ENCODE measurements at places on chromosomes 11 and 22. TPM values are rescaled to one million over a fixed set of nuclear protein-coding genes. Genes with fewer than 3 reads are reported as not detected.

- no peak for DNase-seq
Observed at GRCh38 chr11:128934926-128935325, 7.7 kb downstream of the TP53AIP1 start.

- DNase-seq, result no peak
Observed at GRCh38 chr11:88814076-88814475, 251.7 kb downstream of the GRM5 start.

- no peak for DNase-seq
Observed at GRCh38 chr11:129040934-129041333, 98.3 kb upstream of the TP53AIP1 start.

- DNase-seq, result peak; percentile 77
Observed at GRCh38 chr22:35601743-35602615, 15.2 kb downstream of the MB start.

GRCh38 chr22:22929381-22930221 lies 42.0 kb downstream of the IGLL5 start:
- no peak for DNase-seq

- no peak for DNase-seq
Observed at GRCh38 chr11:95496901-95497300, 265.9 kb upstream of the SESN3 start.

DNA sequence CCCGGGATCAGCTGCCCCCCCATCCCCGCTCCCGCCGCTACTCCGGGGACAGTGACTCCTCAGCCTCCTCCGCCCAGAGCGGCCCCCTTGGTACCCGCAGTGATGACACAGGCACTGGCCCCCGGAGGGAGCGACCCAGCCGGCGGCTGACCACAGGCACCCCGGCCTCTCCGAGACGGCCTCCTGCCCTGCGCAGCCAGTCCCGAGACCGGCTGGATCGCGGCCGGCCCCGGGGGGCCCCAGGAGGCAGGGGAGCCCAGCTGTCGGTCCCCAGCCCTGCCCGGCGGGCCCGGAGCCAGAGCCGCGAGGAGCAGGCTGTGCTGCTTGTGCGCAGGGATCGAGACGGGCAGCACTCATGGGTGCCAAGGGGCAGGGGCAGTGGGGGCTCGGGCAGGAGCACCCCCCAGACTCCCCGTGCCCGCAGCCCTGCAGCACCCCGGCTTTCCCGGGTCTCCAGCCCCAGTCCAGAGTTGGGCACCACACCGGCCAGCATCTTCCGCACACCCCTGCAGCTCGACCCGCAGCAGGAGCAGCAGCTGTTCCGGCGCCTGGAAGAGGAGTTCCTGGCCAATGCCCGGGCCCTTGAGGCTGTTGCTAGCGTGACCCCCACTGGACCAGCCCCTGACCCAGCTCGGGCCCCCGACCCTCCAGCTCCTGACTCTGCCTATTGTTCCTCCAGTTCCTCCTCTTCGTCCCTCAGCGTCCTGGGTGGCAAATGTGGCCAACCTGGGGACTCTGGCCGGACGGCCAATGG lies 3.9 kb downstream of the RASL10A start:
- no peak for DNase-seq

GRCh38 chr11:36131721-36132397 lies 157.4 kb downstream of the COMMD9 start:
- no peak for DNase-seq

DNA sequence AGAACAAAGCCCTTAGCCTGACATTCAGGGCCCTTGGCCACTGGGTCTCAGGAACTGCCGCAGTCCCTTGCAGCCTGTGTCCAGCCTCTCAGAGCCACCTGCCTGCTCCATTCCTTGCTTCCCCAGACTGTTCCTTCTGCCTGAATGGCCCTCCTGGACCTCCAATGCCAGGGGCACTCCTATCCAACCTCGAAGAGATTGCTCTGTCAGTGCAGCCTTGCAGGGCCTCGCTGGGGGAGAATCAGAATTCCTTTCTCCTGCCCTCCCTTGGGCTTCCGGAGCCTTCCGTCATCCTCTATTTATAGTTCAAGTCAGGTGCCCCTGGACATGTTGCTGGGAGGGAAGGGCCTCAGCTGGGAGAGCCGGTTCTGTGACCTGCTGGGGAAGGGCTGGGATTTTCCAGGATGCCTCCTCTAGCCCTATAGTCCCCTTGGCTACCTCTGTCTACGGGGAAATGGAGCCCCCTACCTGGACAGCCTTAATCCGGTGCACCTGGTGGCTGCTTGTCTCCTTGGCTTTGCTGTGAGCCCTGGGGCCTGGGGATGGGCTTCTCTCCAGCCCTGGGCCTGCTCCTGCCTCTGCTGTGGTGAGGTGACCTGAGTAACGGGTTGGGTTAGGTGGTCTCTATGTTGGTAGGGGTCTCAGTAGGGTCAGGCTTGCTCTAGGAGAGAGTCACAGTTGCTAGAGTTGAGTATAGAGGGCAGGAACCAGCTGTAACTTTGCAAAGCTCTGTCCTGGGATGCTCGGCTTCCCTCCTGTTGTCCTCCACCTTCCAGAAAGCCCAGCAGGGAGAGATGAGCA lies 45.9 kb upstream of the SYT7 start:
- DNase-seq, result no peak

DNA sequence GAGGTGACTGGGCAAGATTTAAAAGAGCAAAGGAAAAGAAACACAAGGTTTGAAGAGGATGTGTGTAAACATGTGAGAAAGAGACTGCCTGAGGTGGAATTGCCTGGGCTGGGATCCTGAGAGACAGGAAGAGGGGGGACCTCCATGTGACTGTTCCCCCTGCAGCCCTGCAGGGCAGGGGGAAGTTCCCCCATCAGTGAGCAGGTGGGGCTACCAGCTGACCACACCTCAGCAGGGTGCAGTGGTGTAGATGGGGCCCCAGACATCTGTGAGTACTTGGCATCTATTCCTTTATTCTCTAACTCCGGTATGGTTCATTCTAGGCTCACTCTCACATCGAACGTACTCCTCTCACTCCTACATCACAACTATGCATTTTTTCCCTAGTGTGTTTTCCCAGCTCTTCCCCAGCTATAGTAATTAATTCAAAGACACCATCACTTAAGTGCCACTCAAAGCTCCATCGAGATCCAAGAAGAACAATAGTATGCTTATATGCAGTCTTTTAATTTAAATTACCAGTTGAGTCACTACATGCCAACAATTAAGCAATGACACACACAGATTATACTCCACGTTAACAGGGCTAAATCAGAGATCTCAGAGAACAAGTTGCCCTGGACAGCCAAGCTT lies 42.7 kb downstream of the LGR4 start:
- no peak for DNase-seq

DNA sequence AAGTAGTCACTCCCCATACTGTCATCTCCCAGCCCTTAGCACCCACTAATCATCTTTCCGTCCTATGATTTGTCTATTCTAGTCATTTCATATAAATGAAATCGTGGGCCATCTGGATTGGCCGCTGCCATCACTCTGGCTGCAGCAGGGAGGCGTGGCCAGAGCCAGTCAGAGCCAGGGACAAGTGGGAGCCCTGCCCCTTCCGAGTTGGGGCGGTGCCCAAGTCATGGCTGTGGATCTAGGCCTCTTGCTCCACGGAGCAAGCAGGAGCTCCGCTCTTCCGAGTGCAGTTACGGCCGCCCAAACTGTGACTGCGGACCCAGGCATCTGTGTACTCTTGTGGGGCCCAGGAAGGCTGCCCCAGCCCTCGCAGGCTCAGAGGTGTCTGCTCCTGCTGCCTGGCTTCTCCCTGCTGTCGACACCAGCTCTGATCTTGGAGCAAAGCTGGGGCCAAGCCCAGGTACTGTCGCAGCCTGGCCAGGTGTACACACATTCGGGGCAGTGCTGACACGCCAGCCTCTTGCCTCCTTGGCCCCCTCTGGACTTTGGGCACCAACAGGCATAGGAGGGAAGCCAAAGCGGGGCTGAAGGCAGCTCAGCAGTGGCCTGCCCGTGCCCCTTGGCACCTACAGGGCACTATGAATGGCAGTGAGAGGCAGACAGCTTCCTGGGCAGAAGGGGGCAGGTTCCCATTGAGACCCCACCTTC lies 8.4 kb downstream of the MRPL48 start:
- no peak for DNase-seq

The CCDC34 gene
- polyA plus RNA-seq, result 3.8 TPM

The RFPL2 gene
- polyA plus RNA-seq, result not detected

The MS4A3 gene
- not detected for polyA plus RNA-seq

The TAF10 gene
- polyA plus RNA-seq, result 142 TPM

The SMC1B gene
- 0.01 TPM for polyA plus RNA-seq

The CSF2RB gene
- not detected for polyA plus RNA-seq

The TRIM34 gene
- 18.5 TPM for polyA plus RNA-seq

All from fibroblast of lung (primary cell).